ENCODE measurements at places on chromosomes 13 and 19.

- no peak for DNase-seq
These were observed at the start of gene GPC6 for GRCh38 chr13:93226623-93227279. TSS of gene GPC6 (plus strand) at chr13:93226807.

DNA sequence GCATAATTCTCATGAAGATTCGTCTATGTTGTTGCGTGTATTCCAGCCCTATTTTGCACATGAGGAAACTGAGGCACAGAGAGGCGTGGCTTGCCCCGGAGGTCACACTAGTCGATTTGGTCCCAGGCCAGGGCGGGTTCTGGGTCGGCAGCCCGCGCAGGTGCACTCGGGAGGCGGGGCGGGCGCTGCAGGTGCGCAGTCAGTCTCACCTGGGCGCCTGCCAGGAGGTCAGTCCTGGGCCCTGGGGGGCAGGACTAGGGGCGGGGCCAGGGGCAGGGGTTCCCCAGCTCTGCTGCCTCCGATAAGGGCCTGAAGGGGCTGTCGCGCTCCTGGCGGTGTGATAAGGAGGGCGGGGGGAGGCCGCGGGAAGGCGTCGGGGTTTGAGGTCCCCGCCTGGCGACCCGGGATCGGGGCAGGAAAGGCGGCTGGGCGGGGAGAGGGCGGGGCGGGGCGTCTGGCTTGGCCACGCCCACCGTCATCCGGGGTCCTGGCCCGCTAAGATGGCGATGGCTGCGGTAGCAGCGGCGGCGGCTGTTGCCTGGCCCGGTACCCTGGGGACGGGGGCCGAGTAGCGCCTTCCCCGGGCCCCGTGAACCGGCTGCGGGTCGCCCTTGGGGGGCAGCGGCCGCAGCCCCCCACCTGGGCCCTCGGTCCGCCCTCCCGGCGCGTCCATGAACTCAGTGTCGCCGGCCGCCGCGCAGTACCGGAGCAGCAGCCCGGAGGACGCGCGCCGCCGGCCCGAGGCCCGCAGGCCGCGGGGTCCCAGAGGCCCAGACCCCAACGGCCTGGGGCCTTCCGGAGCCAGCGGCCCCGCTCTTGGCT is at the start of gene ATG4D:
Gene ATG4D (plus strand): TSS at position 485 of the 822 bp plus-strand sequence. CDS start 187 bp downstream, at position 672.
- DNase-seq: no peak

DNA sequence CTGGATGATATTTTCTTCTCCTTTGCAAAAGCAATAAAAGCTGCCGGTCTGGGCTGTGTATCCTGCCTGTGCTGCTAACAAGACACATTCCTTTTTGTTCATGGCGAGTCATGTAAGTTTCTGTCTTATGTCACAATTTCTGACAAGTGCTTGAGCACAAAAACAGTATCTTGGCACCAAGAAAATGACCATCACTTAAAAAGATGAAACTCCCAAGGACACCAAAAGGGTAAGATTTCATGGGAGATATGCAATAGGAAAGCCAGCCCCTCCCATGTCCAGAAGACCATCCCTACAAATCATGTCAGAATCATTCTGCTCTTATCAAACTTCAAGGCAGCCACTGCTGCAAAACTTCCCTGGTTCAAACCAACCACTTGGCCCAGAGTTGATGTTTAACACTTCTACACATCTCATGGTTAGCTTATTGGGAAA is 375.4 kb upstream of the ZNF507 start:
- no peak for DNase-seq

DNA sequence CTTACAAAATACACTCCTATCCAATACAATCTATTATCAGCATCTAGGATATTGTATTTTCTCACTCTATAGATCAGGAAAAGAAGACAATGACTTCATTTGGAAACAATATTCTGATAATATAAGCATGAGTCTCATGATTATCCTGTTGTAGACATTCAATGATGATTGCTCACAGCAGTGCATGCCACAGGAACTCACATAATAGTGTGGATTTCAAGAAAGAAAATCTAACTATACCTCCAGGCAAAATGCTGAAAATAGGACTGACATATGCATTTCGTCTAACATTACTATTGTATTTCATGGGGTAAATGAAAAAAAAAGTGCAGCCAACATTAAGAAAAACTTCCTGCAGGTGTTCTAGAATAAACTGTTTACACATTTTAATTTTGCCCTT is 122.6 kb downstream of the POSTN start:
- DNase-seq: no peak

DNA sequence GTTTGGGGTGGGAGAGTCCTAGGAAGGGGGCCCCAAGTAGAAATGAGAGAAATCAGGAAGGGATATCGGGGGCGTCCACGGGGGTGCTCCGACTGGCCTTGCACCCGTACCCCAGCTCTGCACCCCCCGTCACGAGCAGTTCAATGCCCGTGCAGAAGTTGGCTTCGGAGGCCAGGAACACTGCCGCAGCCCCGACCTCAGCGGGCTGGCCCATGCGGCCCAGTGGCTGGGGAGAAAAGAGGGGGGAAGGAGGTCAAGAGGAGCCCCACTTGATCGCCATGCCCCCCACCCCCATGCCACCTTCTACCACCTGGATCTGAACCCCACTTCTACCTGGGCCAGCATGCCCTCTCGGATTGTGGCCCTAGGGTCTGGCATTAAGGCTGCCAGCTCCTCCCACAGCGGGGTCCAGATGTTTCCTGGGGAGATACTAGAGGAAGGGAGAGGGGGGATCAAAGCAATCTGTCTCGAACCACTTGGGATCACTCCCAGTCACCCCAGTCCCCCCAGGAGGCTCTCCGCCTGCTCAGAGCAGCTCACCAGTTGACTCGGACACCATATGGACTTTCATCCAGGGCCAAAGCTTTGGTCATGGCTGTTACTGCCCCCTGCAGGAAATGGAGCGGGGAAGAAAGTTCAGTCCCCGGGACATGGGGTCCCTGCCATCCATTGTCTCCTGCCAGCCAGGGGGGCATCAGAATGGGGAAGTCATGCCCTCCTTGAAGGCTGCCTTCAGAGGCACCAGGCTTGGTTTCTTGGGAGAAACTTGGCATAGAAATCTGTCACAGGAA is 2.5 kb upstream of the BCAT2 start:
- no peak for DNase-seq
